OCI-M1 (cell line): ENCODE measurements at places on chromosomes 1 and 21.

DNA sequence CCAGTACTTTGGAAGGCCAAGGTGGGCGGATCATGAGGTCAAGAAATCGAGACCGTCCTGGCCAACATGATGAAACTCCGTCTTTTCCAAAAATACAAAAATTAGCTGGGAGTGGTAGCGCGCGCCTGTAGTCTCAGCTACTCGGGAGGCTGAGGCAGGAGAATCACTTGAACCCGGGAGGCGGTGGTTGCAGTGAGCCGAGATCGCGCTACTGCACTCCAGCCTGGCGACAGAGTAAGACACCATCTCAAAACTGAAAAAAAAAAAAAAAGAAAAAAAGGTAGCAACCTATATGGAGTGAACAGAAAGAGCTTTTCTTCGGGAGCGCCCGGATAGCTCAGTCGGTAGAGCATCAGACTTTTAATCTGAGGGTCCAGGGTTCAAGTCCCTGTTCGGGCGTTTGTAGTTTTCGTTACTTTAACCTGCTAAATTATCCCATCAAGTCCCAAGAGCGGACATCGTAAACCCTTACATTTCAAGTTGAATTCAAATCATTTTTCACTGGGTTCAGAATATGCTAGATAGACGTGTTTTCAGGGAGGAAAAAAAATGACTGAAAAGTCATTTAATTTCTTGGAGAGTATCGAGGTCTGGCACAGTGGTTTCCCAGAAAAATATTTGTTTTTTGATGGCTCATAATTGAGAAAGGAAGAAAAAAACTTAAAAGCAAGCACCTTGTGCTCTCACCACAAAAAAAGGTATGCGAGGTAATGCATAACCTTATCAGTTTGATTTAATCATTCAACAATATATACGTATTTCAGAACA, 9.8 kb upstream of the MDM4 start:
- peak; percentile 97 for DNase-seq

- no peak for DNase-seq
Observed at GRCh38 chr1:20948101-20948500, 161.0 kb upstream of the HP1BP3 start.

DNA sequence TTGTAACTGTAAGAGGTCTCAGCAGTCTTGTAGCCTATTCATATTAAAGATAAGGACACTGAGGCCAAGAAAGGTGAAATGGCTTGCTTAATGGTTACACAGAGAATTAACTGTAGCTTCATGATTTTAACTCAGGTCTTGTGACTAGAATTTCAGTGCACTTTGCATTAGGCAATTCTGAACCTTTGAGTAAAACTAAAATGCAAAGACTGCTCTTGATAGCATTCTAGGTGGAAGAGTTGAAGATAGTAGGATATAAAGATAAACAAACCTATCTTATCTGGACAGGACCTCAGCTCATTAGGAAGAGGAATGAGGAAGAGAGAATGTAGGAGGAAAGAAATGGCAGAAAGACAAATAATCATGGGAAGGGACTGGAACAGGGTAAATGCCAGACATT, 68.6 kb upstream of the RGL1 start:
- DNase-seq = no peak

GRCh38 chr1:66951513-66951912, 26.7 kb downstream of the MIER1 start:
- DNase-seq = no peak

DNA sequence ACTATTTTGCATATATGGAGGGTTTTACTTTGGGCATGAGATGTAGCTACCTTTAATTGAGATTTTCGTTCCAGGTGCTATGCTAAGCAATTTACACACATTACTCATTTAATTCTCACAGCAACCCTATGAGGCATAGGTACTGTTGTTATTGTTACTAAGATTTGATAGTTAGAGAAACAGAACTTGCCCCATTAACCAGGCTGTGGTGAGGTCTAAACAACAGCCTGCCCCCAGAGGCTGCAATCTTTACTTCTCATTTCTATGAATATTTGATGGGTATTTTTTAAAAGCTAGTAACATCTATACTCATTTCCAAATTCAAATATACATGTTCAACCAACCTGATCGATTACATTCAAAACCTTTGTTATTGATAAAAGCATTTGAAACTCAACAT, 155.6 kb downstream of the GALNT2 start:
- DNase-seq = peak; percentile 21

DNA sequence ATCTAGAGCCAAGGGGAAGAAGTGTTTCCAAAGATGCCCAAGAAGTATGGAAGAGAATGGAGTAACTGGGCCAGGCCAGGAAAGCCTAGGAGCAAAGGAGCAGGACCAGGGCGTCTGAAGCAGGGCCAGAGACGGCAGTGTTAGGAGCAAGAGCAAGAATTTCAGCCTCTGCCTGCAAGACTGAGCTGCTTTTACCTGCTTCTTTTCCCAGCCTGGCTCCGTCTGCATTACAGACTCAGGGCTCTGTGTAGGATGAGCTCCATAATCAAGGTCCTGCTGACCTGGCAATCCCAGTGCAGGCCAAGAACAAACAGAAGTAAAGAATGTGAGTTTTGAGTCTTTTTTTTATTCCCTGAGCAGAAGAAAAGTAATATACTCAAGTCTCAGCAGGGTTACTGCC, 10.1 kb downstream of the FMO1 start:
- DNase-seq = no peak

DNA sequence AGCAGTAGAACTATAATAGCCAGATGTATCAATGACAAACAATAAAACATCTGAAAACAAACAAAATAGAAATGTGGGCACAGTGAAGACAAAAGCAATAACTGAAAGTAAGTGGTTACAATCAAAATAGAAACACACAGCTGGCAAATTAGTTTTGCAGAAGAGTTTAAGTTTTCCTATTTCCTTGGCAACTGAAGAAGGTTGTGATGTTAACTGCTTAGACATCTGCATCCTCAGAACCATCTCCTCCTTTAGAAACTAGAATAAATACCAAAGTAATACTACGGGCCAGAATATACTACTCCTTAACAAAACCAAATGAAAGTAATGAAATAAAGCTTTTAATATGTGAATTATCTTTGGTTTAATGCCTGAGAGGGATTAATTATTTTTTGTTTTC, 605.5 kb downstream of the LTN1 start:
- DNase-seq = no peak

DNA sequence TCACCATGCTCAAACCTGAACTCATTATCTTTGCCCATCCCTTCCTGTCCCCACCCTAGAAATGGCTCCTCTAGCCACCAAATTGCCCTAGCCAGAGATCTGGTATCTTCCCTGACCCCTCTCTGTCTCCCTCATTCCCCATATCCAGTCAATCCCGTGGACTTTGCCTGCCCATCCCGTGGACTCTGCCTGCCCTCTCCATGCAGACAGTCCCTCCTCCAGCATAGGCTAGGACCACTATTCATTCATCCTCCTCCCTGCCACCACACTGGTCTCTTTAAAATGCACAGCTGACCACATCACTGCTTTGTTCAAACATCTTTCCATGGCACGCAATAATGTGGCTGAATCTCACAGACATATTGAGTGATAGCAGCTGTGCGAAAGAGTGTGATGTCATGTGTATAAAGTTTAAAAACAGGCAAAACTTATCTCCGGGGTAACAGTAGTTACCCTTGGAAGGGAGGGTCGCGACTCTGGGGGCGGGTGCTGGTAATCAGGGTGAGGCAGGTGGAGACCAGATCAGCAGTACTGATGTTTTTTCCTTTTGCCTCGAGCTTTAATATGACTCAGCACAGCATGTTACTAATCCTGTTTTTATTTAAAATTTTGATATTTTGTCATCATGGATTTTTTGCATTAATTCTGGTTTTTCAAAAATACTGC, 4.8 kb upstream of the SLC2A1 start:
- peak; percentile 97 for DNase-seq

GRCh38 chr1:22413799-22414198, 37.9 kb upstream of the ZBTB40 start:
- no peak for DNase-seq

DNA sequence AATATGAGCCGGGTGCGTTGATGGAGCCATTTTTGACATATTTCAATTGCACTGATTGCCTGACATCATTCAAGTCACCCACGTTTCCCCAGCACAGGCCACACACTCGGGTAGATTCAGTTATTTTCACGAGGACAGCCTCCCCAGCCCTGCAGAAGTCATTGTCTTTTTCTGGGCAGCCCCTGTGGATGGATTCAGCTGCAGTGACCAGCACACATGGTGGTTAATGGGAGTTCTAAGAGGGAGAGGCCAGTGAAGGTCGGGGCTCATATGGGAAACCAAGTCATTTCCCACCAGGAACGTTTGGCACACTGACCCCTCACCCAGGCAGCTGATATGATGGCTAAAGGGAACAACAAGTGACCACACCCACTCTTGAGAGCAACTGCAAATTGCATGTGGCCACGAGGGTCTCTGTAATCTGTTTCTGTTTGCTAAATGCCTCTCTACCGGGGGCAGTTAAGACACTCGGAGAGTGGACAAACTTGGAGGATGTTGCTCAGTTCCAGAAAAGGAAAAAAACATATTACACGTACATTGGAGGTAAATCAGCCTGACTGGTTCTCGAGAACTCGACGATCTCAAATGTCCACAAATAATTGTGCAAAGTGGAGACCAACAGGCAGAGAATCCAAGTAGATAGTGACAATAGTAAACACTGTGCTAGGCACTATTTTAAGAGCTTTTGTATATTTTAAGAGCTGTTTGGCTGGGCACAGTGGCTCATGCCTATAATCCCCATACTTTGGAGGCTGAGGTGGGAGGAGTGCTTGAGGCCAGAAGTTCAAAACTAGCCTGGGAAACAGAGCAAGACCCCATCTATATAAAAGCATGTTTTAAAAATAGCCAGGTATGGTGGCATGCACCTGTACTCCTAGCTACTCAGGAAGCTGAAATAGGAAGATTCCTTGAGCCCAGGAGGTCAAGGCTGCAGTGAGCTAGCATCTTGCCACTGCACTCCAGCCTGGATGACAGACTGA, 167.2 kb upstream of the IRF2BP2 start:
- peak; percentile 43 for DNase-seq

GRCh38 chr1:43009274-43009673, 50.6 kb upstream of the SLC2A1 start:
- peak; percentile 87 for DNase-seq

- no peak for DNase-seq
Observed at GRCh38 chr1:201131398-201131797, 4.4 kb upstream of the ASCL5 start.

GRCh38 chr21:35664683-35665082, 395.6 kb downstream of the SETD4 start:
- no peak for DNase-seq

DNA sequence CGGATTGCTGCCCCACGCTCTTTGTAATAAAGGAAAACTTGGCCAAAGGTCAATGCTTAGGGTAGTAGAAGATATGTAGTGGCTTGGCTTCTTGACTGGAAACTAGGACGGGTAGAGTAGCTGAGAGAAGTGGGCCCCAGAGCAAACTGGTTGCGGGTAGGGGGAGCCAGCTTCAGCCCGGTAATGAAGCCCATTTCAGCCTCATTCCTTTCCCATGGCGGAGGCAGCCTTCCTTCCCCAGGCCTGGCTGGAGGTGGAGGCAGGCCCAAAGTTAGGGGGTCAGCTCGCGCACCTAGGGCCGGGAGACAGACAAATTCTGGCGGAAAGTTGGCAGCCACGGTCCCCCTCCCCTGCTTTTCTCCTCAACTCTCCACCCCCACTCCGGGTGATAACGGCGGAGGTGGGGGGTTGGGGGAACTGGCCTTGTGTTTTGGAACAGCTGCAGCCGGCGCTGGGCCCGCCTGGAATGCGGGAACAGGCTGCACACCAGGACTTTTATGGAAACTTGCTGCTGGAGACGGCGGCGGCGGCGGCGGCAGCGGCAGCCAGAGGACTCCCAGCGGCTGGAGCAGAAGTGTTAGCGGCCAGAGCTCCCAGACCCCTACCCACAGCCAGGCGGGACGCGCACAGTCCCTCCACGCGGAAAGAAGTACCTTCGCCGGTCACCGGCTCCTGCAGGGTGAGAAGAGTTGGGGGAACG, at the start of gene NEXN:
Gene NEXN, plus strand, starts transcription at position 544 of the 700 bp plus-strand sequence. CDS start 27,483 bp downstream, outside the sequence.
- DNase-seq = peak; percentile 89

DNA sequence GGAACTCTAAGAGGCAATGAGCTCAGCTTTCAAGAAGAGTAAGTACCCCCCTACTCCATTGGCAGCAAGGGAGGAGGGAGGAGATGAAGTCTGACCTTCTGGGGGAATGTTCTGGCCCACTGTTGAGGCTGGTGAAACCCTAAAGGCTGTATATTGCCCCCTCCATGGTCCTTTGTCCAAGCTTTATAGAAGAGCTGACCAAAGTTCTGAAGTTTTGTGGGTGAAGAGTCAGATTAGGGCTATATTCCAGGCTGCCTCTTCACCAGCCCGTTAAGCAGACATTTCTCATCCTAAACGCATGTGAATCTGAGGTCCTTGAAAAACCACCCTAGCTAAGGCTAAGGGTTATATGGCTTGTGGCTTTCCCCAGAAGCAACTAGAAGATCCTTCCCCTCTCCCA, 1.4 kb downstream of the C1orf94 start:
- DNase-seq = no peak

- DNase-seq = no peak
Observed at GRCh38 chr21:28975397-28975796, 17.3 kb downstream of the LTN1 start.

DNA sequence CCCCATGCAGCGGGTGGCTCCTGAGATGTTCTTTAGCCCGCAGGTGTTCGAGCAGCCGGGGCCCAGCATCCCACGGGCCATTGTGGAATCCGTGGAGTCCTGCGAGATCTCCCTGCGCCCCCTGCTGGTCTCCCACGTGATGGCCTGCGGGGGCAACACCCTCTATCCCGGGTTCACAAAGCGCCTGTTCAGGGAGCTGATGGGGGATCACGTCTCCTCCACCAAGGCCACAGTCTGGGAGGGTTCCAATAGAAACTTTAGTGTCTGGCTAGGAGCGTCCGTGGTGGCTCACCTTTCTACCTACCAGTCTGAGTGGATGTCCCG, 71.0 kb downstream of the ACTL8 start:
- DNase-seq = peak; percentile 14
